Activated naive CD4-positive, alpha-beta T cell treated with Interleukin-2 at 50 U/mL for 16 hours (primary cell): ENCODE measurements at places on chromosomes 2 and 18.

- no peak for DNase-seq
These were observed 33.4 kb downstream of the TGFBRAP1 start for GRCh38 chr2:105296017-105296611.

DNA sequence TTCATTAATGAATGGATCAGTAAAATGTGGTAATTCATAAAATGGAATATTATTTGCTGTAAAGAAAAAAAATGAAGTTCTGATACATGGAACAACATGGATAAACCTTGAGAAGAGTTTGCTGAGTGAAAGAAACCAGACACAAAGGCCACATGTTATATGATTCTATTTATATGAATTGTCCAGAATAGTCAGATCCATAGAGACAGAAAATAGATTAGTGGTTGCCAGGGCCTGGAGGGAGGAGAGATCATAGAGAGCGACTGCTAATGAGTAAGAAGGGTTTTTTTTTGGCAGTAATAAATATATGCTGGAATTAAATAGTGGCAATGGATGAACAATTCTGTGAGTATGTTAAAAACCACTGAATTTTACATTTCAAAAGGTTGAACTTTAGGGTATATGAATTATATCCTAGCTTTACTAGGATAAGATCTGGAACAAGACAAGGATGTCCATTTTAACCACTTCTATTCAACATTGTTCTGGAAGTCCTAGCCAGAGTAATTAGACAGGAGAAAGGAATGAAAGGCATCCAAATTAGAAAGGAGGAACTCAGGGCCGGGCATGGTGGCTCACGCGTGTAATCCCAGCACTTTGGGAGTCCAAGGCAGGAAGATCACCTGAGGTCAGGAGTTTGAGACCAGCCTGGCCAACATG lies 48.8 kb downstream of the MAPRE2 start:
- no peak for DNase-seq

DNA sequence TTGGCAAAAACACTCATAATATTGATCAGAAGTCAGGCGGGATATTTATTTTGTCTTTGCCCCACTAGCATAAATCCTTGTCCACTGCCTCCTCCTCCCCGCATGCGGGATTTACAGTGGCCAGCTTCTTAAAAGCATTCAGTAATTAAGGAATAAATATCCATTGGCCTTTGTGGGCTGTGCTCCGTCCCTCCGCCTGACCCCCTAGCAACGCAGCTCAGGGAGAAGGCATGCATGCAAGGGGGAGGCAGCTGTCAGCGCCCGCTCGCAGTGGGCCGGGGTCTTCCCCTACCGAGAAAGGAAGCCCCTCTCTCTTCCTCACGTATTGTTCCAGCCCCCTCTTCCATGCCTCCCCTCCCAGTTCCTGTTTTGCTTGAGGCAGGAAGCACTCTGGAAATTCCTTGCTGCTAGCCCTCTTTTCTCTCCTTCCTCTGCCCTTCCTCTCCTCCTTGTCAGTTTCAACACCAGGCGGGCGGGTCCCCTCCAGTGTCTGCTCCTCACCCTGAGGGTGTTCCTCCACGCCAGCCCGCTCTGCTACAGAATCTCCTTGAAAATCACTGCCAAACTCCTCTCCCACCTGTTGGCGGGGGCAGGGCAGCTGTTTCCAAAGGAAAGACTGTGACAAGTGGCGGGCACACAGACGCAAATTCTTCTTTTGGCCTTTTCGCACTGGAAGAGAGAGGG lies 60.1 kb downstream of the GBX2 start:
- no peak for DNase-seq

DNA sequence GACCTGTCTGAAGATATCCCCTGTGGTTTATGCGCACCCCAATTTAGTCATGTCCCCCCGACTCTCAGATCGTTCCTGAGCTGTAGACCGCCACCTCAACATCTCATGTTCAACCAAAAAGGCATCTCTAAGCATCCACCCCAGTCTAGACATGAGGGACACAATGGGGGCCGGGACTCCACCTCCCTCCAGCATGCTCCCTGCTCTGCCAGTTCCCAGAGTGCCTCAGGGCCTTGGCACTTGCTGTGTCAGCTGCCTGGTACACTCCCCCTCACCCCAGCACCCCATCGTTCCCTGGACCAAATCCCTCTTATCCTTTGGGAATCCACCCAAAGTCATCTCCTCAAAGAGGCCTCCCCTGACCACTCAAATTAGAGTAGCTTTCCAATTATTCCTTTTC lies 22.2 kb downstream of the TNS1 start:
- no peak for DNase-seq

- DNase-seq: no peak
These were observed 97.0 kb downstream of the KYNU start for GRCh38 chr2:142974288-142975024.

- DNase-seq: no peak
These were observed 403 bp upstream of the CLUL1 start for GRCh38 chr18:596288-596881.

- no peak for DNase-seq
These were observed 31.6 kb downstream of the ZNF532 start for GRCh38 chr18:58896268-58896667.

GRCh38 chr2:168955321-168955720 lies 54.2 kb downstream of the G6PC2 start:
- no peak for DNase-seq

GRCh38 chr2:168089200-168089599 lies 158.2 kb downstream of the STK39 start:
- no peak for DNase-seq

GRCh38 chr2:239109041-239109927 lies 261.4 kb downstream of the TWIST2 start:
- DNase-seq: no peak

GRCh38 chr2:121480826-121481225 lies 49.9 kb upstream of the RNU4ATAC start:
- no peak for DNase-seq

DNA sequence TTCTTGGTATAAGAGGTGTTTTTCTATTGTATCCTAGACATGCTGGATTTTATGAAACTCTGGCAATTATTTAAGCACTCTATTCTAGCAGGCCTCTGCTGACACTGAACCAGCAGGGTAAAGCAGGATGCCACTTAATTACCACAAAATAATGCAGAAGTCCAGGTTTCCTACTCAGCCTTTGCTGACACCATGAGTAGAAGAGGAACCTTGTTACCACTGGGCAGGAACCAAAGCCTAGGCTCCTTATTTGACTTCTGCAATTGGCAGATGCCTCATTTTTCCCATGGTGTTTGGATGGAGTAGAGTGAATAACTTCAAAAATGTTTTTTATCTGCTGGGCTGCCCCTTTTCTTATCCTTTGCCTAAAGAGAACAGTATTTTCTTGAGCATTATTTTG lies 60.8 kb downstream of the THNSL2 start:
- no peak for DNase-seq

- DNase-seq: no peak
These were observed 5.0 kb downstream of the LIMS2 start for GRCh38 chr2:127670055-127670956.

DNA sequence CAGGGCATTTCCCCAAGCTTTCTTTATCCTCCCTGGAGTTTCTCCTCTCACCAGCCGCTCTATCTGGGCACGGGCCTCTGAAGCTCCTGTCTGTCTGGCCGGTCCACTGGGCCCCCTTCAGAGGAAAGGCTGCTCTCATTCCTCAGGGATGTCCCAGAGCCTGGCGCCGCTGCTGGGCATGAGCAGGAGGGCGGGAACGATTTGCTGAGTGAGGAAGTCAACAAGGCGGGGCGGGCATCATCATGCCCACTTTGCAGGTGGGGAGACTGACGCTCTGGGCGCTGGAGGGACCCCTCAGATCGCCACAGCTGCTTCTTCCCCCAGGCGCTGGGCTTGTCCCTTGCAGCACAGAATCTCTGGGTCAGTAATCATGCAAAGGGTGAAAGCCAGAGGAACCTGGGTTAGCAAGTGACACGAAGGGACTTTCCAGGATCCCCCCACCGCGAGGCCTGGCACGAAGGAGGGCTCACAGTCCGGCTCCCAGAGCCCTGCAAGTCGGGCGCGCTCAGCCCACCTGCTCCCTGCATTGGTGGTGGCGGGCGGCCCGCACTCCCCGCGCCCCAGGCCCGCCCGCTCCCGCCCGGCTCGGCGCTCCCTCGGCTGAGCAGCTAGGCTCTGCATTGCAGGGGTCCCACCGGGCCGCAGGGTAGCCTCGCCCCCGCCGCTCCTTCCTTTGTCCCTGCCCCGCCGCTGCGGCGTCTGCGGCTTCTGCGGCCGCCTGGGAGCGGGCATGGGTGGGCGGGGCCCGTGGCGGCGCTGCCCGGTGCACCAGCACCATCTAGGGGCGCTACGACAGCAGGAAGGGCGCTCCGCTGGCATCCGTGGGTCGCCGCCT lies 157.8 kb downstream of the CYRIA start:
- no peak for DNase-seq

DNA sequence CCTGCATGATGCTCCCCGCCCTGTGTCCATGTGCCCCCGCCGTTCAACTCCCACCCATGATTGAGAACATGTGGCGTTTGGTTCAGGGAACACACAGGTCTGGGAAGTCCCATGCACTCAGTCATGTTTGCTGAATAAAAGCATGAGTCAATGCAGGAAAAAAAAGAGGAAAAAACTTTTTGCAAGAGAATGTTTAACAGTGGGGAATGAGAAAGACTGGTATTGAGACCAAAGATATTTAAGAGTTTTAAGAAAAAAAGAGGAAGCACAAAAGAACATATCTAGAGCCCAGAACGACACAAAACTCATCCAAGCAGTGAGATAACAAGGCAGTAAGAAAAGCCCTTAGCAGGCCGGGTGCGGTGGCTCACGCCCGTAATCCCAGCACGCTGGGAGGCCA lies 279.2 kb upstream of the THSD7B start:
- no peak for DNase-seq

- DNase-seq: no peak
These were observed 23.6 kb downstream of the THADA start for GRCh38 chr2:43572244-43572643.

DNA sequence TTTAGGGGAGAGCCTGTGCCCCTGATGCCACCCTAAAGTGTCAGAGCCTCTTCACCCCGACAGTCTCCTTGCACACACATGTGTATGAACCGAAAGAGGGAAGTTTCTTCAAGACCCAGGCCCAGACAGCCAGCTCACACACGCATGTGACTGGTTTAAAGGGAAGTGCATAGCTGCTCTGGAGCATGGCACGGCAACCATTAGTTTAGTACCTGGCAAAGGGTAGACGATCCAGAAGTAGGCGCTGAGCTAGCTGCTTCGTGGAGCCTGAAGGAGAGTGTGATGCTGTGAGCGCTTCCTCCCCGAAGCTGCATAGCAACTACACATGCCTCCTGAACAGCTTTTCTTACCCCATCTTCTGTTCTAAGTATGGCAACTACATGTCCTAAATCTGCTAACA lies 91.7 kb downstream of the ZCCHC2 start:
- no peak for DNase-seq

- no peak for DNase-seq
These were observed 1024.1 kb downstream of the TMEM182 start for GRCh38 chr2:103785956-103786355.

DNA sequence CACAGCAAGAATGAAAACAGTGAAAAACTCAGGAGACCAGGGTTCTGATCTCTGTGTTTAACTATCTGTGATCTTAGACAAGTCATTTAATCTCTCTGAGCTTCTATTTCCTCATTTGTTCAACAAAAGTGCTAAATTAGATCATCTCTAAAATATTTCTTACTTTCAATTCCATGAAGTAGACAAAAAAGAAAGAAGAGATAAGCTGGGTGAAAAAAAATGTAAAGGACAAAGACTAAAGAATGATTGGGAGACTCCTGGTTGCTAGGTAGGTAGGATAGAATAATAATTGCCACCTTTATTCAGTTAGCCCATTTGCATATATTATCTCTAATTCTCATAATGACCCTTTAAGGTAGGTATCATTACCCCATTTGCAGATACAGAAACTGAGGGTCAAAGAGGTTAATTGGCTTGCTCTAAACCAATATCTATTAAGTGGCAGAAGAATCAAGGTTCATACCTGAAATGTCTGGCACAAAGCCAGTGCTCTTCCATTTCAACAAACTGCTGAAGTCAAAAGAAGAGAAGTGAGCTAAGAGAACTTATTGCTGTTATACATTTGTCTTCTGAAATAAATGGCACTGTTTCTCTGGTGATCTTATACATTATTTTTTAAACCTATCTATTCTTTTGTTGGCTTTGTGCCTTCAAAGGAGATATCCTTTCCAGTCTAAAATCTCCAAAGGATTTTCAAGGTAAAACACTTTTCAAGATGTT lies 141.7 kb downstream of the OTX1 start:
- DNase-seq: no peak

DNA sequence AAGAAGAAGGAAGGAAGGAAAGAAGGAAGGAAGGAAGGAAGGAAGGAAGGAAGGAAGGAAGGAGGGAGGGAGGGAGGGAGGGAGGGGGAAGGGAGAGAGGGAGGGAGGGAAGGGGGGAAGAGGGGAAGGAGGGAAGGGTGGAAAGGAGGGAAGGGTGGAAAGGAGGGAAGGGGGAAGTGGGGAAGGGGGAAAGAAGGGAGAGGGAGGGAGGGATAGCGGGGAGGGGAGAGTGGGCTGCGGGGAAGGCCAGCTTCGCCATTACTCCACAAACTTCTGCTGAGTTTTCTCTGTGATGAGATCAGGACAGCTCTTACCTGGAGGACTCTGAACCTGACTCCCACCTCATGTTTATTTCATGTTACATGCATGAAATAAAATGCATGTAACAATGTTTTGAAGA lies 601.5 kb upstream of the FSHR start:
- DNase-seq: no peak

DNA sequence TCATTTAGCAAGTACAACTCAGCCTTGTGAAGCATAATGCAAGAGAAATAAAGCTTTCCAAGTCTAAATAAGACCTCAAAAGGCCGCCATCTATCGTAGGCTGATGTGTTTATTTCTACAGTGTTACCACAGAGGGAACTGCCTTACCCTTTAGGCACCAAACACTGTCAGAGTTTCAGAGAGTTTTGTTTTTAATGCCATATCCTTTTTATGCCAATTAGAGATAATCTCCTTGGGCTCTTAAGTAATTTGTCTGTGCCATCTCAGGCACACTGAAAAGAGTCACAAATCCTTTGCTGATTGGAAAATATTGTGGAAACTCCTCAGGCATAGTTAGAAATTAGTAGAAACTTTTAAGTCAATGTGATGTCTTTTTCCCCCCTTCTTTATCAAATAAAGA lies 797.1 kb downstream of the SLC4A3 start:
- no peak for DNase-seq

GRCh38 chr18:33761363-33761762 lies 183.3 kb downstream of the ASXL3 start:
- no peak for DNase-seq

- DNase-seq: no peak
These were observed 546.4 kb upstream of the SOX11 start for GRCh38 chr2:5145801-5146200.

- DNase-seq: no peak
These were observed 49.3 kb upstream of the LRPPRC start for GRCh38 chr2:44045061-44045460.

- DNase-seq: no peak
These were observed 7.4 kb downstream of the HTRA2 start for GRCh38 chr2:74537140-74537539.

GRCh38 chr2:204505946-204506345 lies 39.3 kb upstream of the PARD3B start:
- no peak for DNase-seq

- no peak for DNase-seq
These were observed 50.2 kb downstream of the CABYR start for GRCh38 chr18:24189007-24189528.

GRCh38 chr18:74353169-74353775 lies 37.6 kb downstream of the C18orf63 start:
- DNase-seq: peak; percentile 37
